Left ventricle myocardium superior (tissue), 1 donor: ENCODE measurements at places on chromosomes 6 and 20. TPM values are rescaled to one million over a fixed set of nuclear protein-coding genes. Genes with fewer than 3 reads are reported as not detected.

Gene ADTRP
- not detected for total RNA-seq

Gene RAD21L1
- total RNA-seq = not detected

Gene SOX18
- total RNA-seq = 36.8 TPM

Gene QKI
- 502 TPM for total RNA-seq

Gene RMND1
- 18.7 TPM for total RNA-seq

Gene MLIP
- total RNA-seq = 436 TPM

Gene KIZ
- total RNA-seq = 41.9 TPM

Gene CRISP2
- total RNA-seq = not detected

Gene LY6G6D
- not detected for total RNA-seq

Gene SSTR4
- total RNA-seq = not detected

Gene NT5E
- total RNA-seq = 6.0 TPM

Gene BFSP1
- 0.55 TPM for total RNA-seq

Gene RAET1L
- total RNA-seq = not detected

Gene TSBP1
- not detected for total RNA-seq

Gene MYCT1
- total RNA-seq = 15.3 TPM
